Stimulated activated CD8-positive, alpha-beta memory T cell treated with anti-CD3 and anti-CD28 coated beads, Interleukin-4, amount 100 ng/mL, for 4 hours (primary cell): ENCODE measurements at places on chromosomes 3 and 15.

DNA sequence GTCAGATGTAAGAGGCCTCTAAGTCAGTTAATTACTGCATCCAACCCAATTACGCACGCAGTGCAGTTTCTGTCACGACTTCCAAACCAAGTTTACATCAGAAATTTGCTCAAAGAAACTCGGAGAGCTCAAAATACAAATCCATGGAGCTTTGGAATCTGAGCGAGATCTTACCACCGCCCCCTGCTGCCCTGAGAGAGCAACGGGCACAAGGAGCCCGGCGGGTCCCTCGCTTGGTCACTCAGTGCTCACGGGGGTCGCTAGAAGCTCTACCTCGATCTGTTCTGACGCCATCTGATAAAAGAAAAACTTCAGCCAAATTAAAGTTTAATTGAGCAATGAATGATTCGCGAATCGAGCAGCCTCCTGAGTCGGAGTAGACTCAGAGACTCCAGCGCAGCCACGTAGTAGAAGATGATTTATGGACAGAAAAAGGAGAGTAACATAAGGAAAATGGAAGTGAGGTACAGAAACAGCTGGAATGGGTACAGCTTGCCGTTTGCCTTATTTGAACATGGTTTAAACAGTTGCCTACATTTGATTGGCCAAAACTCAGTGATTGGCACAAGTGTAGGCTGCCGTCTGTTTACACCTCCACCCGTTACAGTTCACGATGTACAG lies 232.7 kb upstream of the ATP10A start:
- DNase-seq, result no peak

DNA sequence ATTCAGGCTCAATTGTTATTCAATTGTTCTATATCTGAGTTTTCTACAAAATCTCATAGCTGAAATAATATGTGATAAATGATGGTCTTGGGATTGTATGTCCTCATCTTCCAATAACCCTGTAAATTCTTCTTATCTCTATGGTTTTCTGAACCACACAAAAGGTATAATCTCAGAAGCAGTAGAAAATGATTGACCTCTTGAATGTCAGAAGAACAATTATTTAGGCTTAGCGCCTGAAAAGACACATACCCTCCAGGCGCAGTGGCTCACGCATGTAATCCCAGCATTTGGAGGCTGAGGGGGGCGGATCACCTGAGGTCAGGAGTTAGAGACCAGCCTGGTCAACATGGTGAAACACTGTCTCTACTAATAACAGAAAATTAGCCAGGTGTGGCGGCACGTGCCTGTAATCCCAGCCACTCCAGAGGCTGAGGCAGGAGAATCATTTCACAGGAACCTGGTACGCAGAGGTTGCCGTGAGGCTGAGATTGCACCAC lies 288.0 kb upstream of the TBC1D5 start:
- DNase-seq, result no peak

DNA sequence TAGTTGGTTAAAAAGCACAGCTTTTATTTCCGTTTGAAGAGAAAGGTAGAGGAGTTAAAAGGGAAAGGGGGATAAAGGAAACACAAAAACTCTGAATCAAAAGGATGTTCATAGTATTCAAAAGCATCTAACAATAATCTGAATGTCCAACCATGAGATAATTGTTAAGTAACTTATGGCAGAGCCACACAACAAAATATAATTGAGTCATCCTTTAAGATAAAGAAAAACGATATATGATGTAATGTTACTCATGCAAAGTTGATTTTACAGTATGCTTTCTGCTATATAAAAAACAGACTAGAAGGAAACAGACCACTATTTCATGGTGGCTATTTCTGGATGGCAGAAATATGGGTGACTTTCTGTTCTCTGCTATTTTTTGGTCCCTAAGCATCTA lies 3.9 kb downstream of the XPC start:
- no peak for DNase-seq

DNA sequence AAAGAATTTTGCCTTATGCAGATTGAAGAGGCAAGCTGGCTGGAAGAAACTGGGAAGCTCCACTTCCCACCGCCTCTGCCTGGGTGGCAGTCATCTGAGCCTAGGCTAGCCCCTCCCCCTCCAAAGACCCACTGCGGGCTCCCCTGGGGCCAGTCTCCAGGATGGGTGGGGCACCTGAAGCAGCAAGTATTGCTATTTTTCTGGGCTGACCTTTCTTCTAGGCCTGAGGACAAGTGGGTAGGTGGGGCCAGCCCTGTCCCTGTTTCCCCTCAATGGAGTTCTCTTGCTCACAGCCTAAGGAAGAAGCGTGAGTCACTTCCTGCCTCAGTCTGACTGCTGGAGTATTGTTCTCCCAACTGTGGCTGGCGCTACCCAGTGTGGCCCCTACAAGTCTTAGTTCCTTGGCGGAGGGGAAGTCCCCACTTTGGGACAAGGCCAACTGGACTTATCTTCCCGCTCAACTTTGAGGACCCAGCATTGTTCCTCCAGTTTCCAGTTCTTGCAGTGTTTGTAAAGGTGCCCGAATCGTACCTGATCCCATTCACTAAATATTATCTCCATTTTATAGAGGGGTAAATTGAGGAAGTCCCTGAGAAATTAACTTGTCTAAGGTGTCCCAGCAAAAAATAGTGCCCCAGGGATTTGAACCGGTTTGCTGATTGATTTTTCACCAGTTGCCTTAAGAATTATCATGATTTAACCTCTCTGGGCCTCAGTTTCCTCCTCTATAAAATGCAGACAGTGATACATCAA lies 1.4 kb downstream of the FURIN start:
- DNase-seq, result no peak

- no peak for DNase-seq
These were observed 134.2 kb upstream of the SATB1 start for GRCh38 chr3:18559331-18559842.

- DNase-seq, result peak; percentile 48
These were observed 37.8 kb downstream of the ZNF445 start for GRCh38 chr3:44439499-44440295.

GRCh38 chr3:119690043-119690656 lies 12.7 kb upstream of the CFAP91 start:
- DNase-seq, result no peak

- DNase-seq, result peak; percentile 59
These were observed at the start of the genes EXOSC7 and ZDHHC3 for GRCh38 chr3:44976002-44976815. EXOSC7 (plus strand) TSS chr3:44976244; CDS start chr3:44976278, 34 bp downstream. ZDHHC3 (minus strand) TSS chr3:44976174; CDS start chr3:44959436, 16,738 bp downstream.

DNA sequence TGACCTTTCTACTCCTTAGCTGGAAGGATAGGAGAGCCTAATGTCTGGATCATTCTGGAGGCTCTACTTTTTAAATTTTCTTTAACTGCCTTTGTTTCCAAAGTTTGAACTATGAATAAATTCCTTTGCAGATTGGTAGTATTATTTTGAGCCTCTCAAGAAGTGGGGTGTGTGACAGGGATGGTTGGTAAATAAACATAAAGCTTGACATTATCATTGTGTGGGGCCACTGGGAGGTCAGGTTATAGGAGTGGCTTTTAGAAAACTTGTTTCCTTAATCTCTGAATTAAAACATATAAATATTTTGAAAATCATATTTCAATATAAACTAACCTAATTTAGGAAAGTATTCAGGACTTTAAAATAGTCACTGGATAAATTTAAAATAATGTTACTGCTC lies 89.3 kb downstream of the OTOL1 start:
- DNase-seq, result no peak

DNA sequence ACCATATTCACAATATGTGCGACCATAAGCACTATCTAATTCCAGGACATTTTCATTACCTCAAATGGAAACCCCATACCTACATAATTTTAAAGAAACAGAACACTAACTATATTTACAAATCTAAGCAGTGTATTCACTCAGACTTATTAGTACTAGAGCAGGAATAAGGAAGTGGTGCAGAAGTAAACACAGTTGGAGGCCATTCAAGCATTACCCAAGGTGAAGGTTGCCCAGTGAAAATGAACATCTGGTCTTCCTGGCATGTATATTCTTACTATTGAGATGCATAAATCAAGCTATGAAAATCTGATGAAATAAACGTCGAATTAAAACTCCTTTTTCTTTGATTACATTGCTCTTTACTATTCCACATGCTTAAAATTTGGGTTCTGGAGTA lies 78.9 kb upstream of the TTC14 start:
- DNase-seq, result no peak

- no peak for DNase-seq
These were observed 83.5 kb downstream of the FAM81A start for GRCh38 chr15:59521443-59521842.

DNA sequence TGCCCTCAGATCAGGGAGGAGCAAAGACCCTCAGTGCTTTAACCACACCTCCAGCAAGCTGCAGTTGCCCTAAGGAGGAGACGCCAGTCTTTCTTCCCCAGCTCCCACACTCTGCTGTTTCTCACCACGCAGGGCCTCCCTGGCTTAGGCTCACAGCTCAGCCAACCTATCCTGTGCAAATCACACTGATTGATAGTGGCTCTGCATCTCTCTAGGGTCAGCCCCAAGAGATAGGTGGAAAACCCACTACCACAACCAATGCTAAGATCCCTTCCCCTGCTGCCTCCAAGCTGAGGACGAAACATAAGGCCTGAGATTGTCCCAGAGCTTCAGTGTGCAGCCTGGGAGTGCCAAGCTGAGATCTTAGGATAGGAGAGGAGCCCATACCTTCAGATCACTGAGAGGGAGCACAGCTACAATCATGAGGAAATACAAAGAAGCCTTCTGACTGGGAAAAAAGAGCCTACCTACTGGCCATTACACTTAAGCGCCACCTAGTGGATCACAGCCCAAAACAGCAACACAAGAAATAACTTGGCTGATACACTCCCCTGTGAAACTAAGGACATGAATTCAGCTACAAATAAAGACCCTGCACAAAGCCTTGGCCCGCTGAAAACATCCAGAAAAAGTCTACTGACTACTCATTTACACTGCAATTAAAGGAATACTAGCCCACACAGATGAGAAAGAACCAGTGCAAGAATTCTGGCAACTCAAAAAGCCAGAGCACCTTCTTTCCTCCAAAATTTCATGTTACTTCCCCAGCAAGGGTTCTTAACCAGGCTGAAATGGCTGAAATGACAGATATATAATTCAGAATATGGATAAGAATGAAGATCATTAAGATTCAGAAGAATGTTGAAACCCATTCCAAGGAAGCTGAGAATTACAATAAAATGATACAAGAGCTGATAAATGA lies 271.5 kb upstream of the DCBLD2 start:
- DNase-seq, result no peak

- no peak for DNase-seq
These were observed 136.6 kb downstream of the DUT start for GRCh38 chr15:48467801-48468200.

GRCh38 chr3:142738396-142738795 lies 14.6 kb downstream of the TRPC1 start:
- DNase-seq, result no peak

DNA sequence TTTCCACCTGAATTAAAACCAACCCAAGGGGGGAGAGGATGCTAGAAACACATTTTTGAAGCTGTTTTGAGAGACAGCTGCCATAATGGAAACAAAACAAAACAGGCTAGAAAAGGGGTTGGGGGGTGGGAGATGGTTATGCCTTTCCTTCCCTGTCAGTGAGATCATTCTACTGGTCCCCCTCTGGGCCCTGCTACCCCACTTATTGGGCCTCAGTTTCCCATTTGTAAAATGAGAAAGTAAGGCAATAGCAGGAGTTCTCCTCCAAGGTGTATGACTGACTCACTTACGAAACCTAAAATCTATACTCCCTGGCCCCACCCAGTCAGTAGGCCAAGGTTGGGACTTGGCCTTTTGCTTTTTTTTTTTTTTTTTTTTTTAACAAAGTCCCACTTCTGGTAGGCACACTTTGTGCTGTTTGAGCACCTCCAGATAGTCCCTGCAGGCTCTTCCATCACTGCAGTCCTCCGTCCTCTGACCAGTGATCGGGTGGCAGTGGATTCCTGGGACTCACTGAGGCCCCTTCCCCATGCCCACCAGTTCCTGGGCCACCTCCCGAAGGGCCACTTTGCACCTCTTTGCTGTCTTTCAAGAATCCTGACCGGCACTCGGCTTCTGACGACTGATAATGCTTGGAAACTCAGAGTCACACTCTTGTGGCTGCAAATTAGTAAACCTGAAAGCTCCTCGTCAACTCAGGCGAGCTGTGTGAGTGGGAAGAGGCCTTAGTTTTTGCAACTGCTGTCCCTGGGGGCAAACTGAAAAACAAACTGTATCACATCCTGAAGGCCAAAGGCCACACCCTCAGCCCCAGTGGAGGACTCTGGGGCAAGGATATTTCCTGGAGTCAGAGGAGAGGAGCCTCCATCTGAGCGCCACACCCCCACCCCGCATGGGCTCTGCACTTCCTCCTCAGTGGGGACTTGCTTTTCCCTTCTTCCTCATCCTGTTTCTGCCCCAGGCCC lies 6.7 kb upstream of the PSTPIP1 start:
- no peak for DNase-seq

DNA sequence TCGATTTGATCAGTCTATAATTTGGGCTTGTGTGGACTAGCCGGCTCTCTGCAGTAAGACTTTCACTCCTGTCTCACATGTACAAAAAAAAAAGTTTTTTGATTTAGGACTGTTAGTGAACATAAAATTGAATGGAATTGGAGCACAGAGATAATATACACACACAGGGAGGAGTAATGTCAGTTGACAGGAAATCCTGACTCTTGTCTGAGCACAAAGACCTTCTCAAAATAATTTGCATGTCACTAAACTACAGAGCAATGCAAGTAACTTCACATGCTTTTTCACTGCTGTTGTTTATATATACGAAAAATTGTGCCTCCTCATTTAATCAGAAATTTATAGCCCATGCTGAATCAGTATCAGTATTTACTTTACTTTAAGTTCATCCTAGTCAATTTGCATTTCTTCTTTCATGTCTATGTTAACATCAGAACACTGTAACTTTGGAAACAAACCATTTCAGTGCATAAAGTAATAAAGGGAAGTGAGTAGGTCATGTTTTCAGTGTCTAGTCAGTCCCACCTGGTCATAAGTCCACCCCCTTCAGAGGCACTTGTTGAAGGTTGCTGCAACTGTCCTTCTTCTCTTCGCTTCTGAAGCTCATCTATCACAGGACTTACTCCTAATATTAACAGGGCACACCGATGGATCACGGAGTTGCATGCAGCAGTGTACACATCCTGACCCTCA lies 115.8 kb downstream of the FBXL22 start:
- no peak for DNase-seq

- no peak for DNase-seq
These were observed 39.4 kb upstream of the KY start for GRCh38 chr3:134690226-134690625.

- no peak for DNase-seq
These were observed 31.4 kb upstream of the POU1F1 start for GRCh38 chr3:87307805-87308204.

DNA sequence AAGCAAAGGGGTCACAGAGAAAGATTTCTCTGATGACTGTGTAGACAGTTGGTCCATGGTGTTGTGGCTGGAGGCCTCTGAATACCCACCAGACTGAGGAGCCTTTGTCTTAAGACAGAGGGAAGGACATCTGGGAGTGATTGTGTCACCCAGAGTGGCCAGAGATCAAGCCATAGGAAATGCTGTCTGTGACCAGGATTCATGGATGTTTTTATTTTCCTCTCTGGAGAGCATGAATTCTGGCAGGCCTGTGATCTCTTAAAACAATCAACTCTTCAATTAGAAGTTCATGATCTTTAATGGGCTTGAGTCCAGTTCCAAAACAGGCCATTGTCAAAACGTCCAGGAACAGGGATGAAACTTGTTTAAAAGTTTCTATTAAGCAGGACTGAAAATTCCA lies 198.9 kb upstream of the CTDSPL start:
- no peak for DNase-seq

- DNase-seq, result no peak
These were observed 8.3 kb upstream of the MAP1A start for GRCh38 chr15:43508991-43509659.
